ENCODE measurements at places on chromosomes 2 and 18. TPM values are rescaled to one million over a fixed set of nuclear protein-coding genes. Genes with fewer than 3 reads are reported as not detected.

DES gene
- 0.83 TPM for total RNA-seq

CPO gene
- total RNA-seq: not detected

CDKL4 gene
- total RNA-seq: 0.29 TPM

MAP3K19 gene
- 34.3 TPM for total RNA-seq

ARHGAP28 gene
- 25.2 TPM for total RNA-seq
